ENCODE measurements at places on chromosomes 4 and X.

DNA sequence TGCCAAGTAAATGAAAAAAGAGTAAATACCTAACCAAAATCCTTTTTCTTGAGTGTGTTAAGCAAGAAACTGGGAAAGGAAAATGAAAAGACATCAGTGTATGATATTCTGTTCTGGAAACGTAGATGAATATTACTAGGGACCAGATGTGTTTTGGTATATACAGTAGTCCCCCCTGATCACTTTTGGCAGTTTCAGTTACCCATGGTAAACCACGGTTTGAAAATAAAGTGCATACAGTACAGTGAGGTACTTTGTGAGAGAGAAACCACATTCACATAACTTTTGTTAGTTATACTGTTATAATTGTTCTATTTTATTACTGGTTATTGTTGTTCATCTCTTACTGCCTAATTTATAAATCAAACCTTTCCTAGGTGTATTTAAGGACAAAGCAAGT lies 250.9 kb downstream of the TENM3 start:
- DNase-seq: no peak

DNA sequence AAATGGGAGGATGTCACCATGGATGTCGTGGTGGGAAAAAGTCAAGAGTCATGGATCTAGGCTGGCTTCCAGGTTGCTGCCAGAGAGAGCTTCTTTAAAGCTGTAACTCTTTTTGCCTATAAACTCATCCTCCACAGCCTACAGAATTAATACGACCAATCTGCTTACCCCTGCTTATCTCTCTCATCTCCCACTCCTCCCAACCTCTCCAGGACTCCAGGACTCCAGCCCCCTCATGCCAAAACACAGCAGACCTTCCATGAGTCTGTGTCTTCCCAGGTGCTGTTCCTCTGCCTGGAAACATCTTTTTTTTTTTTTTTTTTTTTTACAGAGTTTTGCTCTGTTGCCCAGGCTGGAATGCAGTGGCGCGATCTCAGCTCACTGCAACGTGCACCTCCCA lies 15.3 kb upstream of the SLC10A4 start:
- no peak for DNase-seq

DNA sequence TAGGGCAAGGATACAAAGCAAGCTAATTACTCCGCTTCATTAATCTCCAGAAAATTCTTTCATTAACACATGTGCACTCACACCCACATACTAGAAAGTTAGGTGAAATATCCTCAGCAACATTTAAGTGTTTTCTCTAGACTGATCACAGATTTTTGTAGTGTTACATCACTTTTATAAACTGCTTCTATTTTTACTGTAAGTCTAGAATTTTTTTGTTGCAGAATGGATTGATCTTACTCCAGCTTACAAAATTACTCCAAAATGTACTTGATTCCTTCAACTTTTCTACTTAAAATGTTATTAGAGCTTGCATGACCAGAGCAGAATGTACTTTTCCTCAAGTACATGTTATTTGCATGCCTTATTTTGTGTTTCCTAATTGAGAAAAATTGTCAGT lies 2325.2 kb downstream of the PCDH7 start:
- no peak for DNase-seq

DNA sequence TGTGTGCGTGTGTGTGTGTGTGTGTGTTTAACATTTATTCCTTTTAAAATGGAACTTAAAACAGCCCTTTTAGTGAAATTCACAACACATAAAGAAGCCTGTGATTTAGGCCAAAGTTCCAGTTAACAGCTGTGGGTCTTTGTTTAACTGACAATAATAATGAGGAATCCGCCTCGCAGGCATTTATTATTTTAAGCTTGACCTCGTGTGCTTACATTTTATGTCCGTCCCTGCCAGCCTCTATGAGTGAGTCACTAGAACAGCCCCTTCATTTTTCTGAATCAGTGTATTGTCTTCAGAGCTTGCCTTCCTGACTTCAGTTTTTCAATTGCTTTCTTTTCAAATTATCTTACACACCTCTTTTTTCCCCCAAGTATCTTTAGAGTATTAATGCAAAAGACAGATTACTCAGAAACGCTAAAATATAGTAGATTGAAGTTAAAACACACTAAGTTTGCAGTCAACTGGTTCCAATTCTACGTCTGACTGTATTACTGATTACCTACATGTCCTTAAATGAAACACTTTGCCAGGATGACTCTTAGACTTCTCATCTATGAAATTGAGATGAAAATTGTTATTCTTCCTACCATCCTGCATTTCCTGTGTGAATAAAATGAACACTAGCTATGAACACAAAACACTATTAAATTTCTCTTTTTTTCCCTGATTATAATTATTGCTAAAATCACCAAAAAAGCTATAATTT lies 319.6 kb upstream of the HS3ST1 start:
- no peak for DNase-seq

DNA sequence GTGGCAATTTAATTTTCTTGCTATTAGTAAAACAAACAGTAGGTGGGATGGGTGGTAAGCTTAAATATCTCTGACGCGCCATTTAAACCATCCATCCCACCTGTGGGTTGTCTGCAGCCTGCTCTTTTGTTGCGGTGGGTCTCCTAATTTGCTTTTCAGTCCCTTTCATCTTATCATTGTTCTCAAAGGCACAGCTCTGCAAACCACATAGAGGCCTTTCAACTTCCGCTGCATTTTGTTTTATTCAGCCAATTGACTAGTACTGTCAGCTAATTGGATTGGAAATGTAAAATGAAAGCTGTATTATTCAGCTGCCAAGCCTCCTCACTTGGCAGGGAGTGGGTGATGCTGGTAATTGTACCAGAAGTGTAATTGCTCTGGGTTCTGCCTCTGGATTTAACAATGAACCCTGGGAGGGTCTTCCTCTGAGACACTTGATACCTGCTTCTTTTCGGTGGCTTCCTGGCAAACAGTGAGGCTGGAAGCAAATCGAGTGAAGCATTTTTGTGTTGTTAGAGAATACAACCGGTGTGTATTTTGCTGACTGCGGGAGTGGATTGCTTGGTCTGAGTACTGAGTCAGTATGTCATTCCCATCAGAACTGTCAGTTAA lies 165.6 kb downstream of the FRAS1 start:
- DNase-seq: no peak

DNA sequence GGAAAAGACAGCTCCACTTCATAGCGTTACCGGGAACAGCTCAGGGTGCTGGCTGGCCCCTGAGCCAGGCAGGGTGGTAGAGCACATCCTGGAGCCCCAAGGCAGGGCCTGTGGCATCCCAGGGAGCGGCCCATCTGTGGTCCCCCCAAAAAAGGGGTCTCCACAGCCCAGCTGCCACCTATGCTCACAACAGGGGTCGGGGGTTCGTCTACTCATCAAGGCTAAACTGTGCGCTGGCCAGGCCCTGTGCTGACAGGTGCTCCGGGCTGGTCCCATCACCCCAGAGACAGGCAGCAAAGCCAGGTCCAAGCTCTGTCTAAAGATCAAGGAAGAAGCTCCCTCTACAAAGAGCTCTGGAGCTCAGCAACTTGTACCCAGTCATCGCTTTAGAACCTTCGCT lies 77.9 kb downstream of the DCTD start:
- no peak for DNase-seq

DNA sequence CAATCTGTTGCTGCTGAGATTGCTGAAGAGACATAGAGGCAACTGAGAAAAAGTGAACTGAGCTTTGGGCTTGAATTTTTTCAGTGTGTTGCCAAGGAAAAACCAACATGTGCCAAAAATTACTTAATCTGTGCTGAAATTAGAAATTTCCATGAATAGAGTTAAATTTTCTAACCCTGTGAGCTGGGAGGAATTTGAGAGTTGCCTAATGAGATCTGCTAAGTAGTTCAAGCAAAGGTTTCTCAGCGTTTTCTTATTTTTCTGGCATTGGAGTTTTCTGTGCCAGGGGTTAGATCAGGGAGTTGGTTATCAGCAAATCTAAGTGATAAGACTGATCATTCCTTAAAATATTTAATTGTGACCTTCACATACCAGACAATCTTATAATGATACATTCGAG lies 457.5 kb upstream of the GNPDA2 start:
- DNase-seq: no peak

GRCh38 chrX:141279476-141279875 lies 37.2 kb upstream of the SPANXC start:
- no peak for DNase-seq

DNA sequence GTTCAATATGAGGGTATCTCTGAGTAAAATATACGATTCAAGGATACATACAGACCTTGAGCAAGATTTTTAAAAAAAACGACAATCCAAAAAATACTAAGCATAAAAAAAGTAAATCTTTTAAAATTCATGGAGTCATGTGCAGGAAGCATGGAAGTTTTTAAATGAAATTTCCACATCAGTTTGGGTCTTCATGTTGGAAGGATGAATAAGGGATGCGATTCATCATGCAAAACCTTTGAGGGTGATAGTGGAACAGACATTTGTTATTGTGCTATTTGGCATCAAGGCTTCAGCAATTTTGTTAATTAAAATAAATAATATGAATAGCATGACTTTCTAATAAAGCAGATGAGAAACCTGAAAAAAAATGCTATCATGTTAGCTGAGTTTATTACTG lies 815.0 kb upstream of the PCDH10 start:
- DNase-seq: no peak

GRCh38 chrX:13646154-13646549 lies 6.8 kb upstream of the TCEANC start:
- peak; percentile 48 for DNase-seq

GRCh38 chr4:157572951-157573350 lies 352.4 kb downstream of the GRIA2 start:
- DNase-seq: no peak

DNA sequence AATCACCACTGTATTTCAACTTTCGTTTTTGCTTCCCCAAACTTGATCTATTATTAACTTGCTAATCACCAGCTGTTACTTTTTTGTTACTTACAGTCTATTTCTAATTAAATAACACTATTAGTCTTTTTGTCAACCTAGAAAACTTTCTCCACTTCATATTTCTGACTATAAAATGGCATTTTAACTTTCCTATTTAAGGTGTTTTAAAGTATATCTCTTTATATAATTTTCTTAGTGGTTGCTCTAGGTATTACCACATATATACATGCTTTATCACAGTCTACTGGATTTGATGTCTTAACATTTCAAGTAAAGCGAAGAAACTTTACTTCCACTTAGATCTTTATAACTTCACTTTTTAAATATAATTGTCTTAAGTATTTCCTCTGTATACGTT lies 421.2 kb downstream of the DCAF12L2 start:
- no peak for DNase-seq

GRCh38 chr4:155614111-155614762 lies 52.4 kb upstream of the GUCY1A1 start:
- DNase-seq: no peak

- DNase-seq: peak; percentile 33
Measured at GRCh38 chrX:70219938-70220764, 14.3 kb upstream of the AWAT1 start.

DNA sequence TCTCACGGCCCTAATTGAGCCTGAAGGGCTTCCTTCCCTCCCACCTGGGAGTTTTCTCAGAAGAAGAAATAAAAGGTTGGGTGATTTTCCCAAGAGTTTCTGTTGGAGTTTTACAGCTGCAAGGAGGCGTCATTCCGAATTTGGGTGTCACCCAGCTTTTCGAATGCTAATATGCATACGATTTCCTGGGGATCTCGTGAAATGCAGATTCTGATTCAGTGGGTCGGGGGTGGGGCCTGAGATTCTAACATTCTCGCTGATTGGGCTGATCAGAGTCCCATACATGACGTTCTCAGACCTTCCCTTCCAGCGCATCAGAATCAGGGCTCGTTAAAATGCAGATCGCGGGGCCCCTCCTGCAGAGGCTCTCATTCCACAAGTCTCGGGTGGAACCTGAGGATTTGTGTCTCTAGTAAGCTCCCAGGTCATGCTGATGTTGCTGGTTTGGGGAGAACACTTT lies 125.8 kb upstream of the STX18 start:
- DNase-seq: no peak

DNA sequence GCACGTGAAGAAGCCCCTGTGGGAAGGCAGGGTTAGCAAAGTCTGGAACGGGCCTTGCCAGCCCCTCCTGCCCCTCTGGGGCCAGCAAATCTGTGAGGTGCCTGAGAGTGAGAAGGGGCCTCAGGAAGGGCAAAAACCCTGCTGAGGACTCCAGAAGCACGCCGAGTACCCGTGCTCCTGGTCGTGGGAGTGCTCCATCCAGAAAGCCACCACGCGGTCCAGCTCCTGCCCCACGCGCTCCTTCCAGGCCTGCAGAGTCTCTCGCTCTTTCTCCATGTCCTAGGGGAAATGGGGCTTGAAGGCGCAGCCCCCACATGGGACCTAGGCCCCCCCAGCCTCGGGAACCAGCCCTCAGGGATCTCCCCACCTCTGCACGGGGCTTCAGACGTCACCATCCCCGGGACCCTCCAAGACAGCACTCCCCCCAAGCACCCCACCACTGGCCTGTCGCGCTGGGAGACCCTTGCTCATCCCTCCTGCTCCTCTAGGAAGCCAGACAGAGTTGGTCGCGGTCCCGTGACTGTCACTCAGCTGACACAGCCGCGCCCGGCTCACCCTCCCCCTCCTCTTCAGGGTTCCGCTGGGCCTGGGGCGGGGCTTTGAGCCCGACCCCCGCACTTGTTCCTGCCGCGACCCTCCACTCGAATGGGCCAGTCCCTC lies at the start of gene RENBP:
Gene RENBP, minus strand, starts transcription at position 504 of the 660 bp plus-strand sequence. Its CDS starts 33 bp downstream, at position 471.
- peak; percentile 63 for DNase-seq

- no peak for DNase-seq
Measured at GRCh38 chrX:141341341-141341740, 99.0 kb upstream of the SPANXC start.

DNA sequence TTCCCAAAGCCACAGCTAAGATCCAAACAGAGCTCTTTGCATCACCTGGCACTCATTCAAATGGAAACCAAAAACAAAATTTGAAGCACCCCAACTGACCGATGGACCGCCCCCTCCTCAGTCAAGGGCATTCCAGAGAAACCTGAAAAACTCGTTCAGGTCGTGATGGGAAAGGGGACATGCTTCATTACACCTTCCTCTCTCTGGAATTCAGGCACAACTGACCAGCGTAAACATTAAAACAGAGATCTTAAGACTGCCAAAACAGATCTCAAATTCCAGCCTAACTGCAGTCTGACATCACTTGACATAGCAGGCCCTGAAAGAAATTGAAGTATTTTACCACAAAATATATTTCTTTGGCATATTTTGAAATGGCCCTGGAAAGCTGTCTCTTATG lies 28.5 kb downstream of the PTTG2 start:
- DNase-seq: no peak

GRCh38 chrX:23383411-23383810 lies 48.8 kb downstream of the PTCHD1 start:
- no peak for DNase-seq
